ENCODE measurements at places on chromosomes 4 and X.

DNA sequence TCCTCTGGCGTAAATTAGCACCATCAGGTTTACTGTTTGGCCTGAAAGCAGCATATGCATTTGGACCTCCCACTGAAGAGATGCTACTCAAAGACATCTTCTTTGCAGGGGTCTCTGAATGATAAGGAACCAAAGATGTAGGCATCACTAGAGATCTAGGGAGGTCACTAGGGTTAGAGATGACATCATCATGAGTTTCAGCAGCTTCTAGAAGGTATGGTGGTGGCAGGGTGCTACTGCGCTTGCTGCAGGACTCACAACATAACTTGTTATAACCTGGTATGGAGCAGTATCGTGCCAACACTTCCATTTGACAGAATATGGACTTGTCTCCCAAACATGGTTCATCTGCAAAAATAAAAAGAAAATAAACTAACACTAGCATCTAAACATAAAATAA is 251.6 kb downstream of the NPFFR2 start:
- DNase-seq, result no peak

GRCh38 chr4:2771264-2771663 is 15.1 kb upstream of the TNIP2 start:
- DNase-seq, result no peak

- no peak for DNase-seq
Observed at GRCh38 chr4:16386711-16387320, 160.5 kb upstream of the TAPT1 start.

- peak; percentile 81 for DNase-seq
Observed at GRCh38 chrX:113384628-113385027, 544.0 kb upstream of the AMOT start.

GRCh38 chrX:129930941-129931410 is 25.0 kb downstream of the UTP14A start:
- DNase-seq, result no peak

DNA sequence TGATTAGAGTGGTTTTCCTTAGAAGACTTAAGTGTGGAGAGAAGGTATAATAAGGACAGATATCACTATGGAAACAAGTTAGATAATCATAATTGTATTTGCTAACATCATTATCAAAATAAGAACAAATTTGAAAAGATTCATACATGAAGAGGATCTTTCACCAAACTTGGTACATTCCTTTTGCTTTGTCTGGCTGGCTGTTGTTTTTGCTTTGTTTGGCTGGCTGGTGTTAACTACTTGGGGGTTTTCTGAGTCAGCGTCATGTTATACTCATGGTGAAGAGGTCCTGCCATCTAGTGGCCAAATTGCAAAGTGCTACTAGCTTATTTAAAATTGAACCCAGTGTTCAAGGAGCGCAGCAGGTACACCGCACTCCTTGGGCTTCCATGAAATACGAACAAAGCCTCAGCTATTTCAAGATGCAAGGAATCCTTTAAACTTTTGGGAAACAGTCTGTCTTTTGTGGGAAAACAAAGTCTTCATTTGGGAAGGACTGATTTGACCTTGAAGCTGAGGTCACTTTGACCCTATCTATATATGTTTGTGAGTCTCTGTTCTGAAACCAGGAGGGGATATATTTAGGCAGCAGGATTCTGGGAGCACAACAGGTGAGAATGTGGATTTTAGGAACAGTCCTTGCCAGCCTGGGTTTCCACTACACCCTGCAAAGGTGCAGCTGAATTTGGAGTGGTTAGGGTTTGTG is 129.7 kb downstream of the PLS3 start:
- DNase-seq, result peak; percentile 72

DNA sequence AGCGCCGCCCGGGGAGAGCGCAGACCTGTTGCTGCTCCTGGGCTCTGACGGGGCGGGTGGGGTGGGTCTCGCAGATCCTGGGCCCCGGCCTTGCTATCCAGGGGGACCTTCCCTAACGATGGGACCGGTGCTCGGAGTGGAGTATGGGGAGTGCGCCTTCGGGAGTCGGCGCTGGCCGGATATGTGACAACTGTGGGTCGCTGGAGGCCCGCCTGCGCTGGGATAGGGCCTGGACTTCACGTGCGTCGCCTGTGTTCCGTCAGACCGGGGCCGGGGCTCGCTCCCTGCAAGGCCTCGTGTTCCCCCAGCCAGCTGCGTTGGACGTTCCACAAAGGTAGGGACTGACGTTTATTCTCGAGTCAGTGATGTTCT is 1.3 kb downstream of the TBL1X start:
- DNase-seq, result no peak

- DNase-seq, result no peak
Observed at GRCh38 chrX:46737462-46737861, 21.5 kb downstream of the SLC9A7 start.

DNA sequence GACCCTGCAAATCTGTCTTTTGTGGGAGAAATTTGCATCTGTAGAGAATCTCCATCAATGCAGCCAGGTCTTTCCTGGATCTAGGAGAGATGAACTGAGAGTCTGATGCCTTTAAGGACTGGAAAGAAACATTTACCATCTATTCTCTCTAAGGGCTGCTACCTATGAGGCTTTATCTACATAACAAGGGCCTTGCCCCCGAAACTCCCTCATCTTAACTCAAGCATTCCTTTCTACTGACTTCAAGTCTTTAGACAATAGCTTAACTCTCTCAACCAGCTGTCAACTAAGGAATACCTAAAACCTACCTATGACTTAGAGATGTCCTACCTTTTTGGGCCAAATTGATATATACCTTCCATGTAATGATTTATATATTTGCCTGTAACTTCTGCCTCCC is 32.1 kb downstream of the MAGEB17 start:
- DNase-seq, result no peak

DNA sequence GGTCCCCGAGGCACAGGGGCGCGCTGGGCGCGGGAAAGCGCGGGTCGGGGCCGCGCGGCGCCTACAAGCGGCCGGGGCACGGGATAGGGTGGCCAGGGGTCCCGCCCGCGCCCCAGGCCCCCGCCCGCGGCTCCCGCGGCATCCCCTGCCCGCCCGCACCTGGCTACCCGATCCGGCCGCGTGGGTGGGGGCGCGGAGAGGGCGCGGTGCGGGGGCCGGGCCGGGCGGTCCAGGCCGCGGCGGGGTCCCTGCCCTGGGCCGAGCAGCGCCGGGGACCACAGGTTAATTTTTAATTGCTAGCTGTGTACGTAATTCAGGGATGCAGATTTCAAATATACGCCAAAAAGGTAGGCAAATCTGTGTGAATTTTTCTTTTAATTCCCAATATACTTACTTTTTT is 44.3 kb upstream of the FAM47C start:
- DNase-seq, result no peak

GRCh38 chrX:63869506-63869905 is 84.5 kb upstream of the ARHGEF9 start:
- no peak for DNase-seq

GRCh38 chr4:14046642-14047041 is 419.1 kb upstream of the BOD1L1 start:
- no peak for DNase-seq

DNA sequence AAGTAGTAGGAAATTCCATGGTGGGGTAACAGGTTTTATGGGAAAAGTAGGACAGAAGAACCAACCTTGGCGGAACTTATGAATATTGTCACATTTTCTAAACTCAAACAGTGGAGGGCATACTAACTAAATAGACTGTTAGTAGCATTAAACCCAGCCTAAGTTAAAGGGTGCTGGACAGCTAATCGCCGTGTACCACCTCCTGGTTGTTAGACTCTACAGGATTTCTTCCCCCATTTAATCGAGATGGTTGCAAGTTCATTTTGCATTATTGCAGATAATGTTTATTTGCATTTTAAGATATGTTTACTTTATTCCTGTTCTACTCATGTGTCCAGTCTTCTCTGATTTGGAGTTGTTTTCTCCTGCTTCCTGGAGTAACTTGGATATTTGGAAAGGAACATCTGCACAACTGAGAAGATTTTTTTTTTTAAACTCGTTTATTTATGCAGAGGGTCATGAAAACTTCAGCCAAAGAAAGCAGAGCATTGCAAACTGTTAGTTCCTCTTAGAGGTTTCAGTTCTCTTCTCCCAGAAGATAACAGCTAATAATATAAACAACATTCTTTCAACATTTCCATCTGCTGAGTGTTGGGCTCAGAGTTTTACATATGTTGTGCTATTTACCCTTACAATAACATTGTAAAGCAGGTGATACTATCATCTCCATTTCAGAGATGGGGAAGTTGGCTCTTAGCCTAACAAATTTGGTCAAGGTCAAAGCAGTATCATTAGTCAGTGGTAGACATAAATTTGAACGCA is 51.5 kb upstream of the TBC1D9 start:
- DNase-seq, result no peak

- DNase-seq, result no peak
Observed at GRCh38 chr4:112881842-112882241, 167.6 kb upstream of the ANK2 start.

GRCh38 chr4:54855191-54855854 is 197.6 kb downstream of the KIT start:
- DNase-seq, result no peak

DNA sequence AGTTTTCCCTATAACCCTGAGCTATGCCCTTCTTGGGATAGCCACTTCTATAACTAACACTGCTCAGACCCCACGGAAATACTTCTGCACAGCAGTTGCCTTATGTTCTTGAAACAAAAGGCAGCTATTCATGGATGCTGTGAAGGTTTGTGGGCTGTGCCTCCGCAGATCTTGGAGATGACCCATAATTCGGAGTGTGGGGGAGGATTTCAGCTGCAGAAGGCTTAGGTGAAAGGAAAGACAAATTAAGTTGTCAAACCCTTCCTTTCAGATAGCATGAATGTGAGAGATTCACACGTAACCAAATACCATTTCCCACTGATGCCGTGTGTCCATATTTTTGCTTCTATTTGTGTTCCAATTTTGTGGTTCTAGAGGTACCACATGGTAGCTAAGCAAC is 38.1 kb upstream of the NYX start:
- DNase-seq, result no peak

GRCh38 chrX:120334151-120334550 is 22.9 kb upstream of the TMEM255A start:
- DNase-seq, result no peak

- DNase-seq, result peak; percentile 9
Observed at GRCh38 chr4:23022032-23022431, 329.3 kb downstream of the GBA3 start.

- DNase-seq, result no peak
Observed at GRCh38 chr4:125482822-125483221, 168.1 kb downstream of the FAT4 start.

DNA sequence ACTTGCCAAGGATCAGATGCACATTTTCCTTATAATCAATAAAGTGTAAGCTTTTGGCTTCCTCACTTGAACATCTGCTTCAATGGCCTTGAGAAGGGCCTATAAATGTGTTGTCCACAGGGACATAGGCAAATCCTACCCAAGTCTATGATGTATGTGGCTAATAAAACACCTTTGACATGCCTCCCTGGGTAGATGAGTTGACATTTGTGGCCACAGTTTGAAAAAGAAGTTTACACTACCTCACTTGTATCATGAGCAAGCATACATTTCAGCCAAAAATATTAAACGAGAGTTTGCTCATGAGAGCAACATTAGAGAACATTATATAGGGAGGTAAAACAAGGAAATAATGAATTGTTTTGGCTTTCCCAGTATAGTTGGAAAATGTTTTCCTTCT is 1067.7 kb downstream of the C4orf33 start:
- DNase-seq, result no peak

DNA sequence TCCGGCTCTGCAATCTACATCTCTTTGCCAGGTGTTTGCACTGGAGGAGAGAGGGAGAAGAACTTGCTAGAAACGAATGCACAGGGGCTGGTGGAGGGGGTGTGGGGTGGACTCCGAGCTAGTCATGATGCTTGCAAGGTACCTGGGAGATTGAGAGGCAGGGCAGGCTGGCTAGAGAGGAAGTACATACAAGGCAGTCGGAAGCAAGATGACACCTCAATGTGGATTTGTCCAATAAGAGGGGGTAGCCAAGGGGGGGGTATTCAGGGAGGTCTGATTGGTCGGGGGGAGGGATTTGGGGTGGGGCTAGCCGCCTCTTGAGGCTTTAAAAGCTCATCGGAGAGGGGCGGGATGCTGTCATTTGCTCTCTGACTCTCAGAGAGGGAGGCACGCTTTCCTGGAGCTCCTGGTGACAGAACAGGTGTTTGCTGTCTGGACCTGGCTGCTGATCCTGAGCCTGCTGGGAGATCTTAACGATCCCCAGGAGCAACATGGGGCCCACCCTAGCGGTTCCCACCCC is at the start of gene GPR50:
TSS of gene GPR50 (plus strand) at position 354 of the 520 bp plus-strand sequence. CDS start at position 492, 138 bp downstream.
- DNase-seq, result no peak

GRCh38 chrX:69493193-69493592 is 10.9 kb upstream of the NALF2 start:
- no peak for DNase-seq

DNA sequence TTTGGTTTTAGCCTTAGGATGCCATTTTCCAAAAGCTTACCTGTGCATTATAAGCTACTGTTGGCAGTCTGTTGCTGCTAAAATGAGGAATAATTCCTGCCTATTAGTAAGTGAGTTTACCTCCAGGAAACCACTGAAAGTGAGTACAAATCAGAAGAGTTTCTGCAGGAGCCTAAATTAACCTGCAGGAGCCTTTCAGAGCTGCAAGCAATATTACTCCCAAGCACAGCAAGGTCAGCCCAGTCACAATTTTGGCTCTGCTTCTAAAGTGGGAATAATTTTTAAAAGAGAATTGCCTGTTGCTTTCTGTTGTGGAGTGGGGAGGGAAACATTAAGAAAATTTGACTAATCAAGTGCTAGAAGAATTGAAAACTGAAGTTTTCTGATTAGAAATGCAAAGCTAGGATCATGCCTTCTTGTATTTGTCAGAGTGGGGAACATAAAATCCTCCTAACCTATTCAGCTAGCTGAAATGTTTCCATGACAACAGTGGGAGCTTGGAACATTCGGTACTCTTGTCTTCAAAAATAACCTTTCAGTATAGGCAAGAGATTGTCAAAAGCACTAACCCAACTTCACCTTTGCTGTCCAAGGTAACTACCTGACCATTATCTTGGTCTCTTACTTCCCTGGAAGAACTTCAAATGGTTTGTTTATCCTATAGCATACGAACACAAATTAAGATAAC is 193.2 kb downstream of the COMMD8 start:
- DNase-seq, result no peak

DNA sequence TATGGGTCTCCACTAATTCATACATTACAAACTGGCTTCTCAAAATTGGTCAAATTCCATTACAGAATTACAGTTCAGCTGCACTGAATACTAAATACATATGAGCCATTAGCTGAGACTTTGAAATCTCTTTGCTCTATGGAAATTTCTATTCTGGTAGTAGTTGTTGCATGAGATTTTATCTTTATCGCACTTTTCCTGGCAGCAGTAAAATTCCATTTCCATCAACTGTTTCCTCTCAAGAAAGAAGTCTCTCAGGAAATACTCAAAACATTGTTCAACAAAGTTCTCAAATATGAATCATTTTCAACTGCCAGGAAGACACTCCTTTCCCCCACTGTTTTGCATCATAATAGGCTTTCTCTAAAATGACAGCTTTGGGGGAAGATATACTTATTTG is 51.3 kb downstream of the ATP11C start:
- DNase-seq, result peak; percentile 29

- peak; percentile 10 for DNase-seq
Observed at GRCh38 chrX:86946569-86946968, 571.0 kb upstream of the KLHL4 start.

- no peak for DNase-seq
Observed at GRCh38 chr4:41455206-41455605, 82.8 kb upstream of the LIMCH1 start.

GRCh38 chr4:147954850-147955249 is 223.0 kb downstream of the ARHGAP10 start:
- DNase-seq, result no peak

GRCh38 chr4:98786866-98787265 is 128.5 kb upstream of the TSPAN5 start:
- no peak for DNase-seq
